Renal cortical epithelial cell (primary cell): ENCODE measurements at places on chromosomes 4 and X. TPM values are rescaled to one million over a fixed set of nuclear protein-coding genes. Genes with fewer than 3 reads are reported as not detected.

DMRTC1B gene
- 0.20 TPM in 1 of 2 replicates, not detected in the other for total RNA-seq

TKTL1 gene
- not detected in 2 replicates for total RNA-seq

BLTP1 gene
- 43.9 and 122 TPM in 2 replicates for total RNA-seq

ADAMTS3 gene
- total RNA-seq: 15.9 and 22.1 TPM in 2 replicates

ART3 gene
- total RNA-seq: not detected in 2 replicates

CSN1S1 gene
- not detected in 2 replicates for total RNA-seq

DNA sequence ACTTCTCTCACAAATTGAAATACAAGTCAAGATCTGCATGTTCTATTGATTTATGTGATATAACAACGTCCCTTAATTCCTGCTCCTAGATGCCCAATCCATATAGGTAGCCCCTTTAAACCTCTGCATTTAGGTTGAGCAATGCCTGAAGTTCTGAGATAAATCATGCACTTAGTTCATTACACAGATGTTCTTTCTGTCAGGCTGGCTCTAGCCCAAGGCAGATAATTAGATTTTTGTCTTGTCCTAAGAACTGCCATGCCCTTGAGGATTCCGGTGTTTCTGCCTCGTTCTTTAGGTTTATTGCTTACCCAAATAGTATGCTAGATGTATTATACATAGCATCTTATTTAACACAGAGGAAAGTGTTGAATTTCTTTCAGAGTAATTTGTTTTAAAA lies 143.1 kb downstream of the TRAM1L1 start:
- no peak for DNase-seq

- peak; percentile 61 for DNase-seq
These were observed 4.2 kb upstream of the LEF1 start for GRCh38 chr4:108172753-108173598.

DNA sequence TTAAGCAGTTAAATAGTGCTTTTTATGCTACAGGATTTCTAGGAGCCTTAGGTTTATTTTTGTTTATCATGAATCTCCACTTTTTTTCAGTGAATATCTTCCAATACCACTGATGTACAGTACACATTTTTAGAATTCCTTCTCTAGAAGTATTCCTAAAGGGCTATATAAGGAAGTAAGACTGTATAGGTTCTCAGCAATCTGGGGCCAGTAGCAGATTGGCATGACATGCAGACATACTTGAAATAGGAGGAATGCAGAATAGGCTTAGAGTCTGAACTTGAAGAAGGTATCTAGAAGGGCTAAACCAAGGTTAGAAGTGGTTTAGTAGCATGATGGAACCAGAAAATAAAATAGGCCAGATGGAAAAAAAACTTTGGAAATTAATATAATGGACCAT lies 29.8 kb downstream of the HEPH start:
- DNase-seq: no peak

GRCh38 chr4:110020139-110020538 lies 107.5 kb downstream of the EGF start:
- peak; percentile 66 for DNase-seq

GRCh38 chr4:30972542-30972941 lies 252.4 kb downstream of the PCDH7 start:
- DNase-seq: no peak

GRCh38 chr4:169604903-169605331 lies 7.5 kb downstream of the NEK1 start:
- DNase-seq: no peak

- peak; percentile 41 for DNase-seq
These were observed 76.5 kb upstream of the BCOR start for GRCh38 chrX:40174001-40174853.

DNA sequence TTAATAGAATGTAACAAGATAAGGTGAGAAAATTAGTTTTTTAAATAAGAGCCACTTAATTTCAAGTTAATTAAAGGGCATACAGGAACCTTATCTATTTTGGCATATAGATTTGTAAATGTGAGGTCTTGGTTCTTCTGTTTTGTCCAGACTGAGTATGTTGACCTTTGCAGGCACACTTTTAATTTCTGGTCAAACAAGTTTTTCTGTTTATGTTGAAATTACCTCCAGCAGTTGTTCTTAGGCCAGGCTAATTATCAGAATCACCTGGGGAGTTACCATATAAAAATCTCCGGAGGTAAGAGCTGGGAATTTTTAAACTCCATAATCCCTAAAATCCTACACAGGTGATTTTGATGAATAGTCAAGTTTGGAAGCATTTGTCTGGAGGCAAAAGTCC lies 227.4 kb upstream of the ANKRD50 start:
- no peak for DNase-seq

GRCh38 chrX:70433848-70434351 lies 10.7 kb upstream of the DLG3 start:
- DNase-seq: no peak

- DNase-seq: peak; percentile 32
These were observed 91.9 kb downstream of the TENT5D start for GRCh38 chrX:80511969-80512760.

GRCh38 chr4:165928601-165929000 lies 55.6 kb downstream of the TLL1 start:
- DNase-seq: no peak
